Stimulated activated naive CD4-positive, alpha-beta T cell treated with Interleukin-2 at 50 U/mL for 16 hours (primary cell): ENCODE measurements at places on chromosomes 6 and 20.

DNA sequence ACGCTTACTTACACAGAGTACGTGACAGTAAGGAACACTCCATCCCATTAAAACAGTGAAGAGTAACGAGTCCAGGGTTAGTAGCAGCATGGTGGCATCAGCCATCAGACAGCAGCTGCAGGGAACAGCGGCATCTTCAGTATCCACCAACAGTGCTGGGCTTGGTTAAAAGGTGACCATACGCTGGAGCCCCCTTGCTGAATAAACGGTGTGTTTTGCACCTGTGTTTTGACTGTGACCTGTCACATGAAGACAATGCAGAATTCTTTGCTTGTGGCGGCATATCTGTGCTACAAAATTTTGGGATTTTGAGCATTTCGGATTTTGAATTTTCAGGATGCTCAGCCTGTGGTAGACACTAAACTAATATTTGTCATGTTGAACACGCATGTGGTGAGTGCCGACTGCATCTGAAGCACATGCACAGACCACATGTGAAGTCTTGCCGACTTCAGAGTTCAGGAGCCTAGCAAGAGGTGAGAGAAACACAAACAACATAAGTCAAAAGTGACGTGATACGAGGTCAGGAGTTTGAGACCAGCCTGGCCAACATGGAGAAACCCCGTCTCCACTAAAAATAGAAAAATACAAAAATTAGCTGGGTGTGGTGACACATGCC is 69.3 kb upstream of the FRMD1 start:
- no peak for DNase-seq

DNA sequence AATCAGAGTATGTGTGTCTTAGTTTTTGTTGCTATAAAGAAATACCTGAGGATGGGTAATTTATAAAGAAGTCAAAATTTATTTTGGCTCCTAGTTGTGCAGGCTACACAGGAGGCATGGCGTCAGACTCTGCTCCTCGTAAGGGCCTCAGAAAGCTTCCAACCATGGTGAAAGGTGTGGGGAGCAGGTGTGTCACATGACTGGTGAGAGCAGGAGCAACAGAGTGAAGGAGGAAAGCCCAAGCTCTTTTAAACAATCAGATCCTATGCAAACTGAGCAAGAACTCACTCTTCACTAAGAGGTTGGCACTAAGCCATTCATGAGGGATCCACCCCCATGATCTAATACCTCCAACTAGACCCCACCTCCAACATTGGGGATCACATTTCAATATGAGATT is 1524.3 kb downstream of the HACE1 start:
- no peak for DNase-seq

GRCh38 chr6:106884576-106884975 is 90.0 kb downstream of the CD24 start:
- DNase-seq = no peak

GRCh38 chr20:35465976-35466375 is 10.6 kb downstream of the CEP250 start:
- DNase-seq = no peak

DNA sequence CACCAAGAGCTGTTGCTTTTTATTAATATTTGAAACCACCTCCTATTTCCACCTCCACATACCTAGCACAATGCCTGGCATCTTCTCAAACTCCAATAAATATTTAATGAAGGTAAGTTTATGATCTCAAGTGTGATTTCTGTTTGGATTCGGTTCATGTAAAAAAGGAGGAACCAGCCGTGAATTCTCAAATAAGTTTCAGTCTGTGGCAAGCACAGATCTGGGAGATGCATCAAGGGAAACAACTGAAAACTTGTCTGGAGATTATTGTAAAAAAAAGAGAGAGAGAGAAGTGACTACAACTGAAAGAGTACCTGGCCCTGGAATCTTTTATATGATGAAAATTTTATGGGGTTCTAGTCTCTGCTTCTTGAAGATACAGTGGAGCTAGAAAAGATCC is 52.8 kb upstream of the PNRC1 start:
- no peak for DNase-seq

DNA sequence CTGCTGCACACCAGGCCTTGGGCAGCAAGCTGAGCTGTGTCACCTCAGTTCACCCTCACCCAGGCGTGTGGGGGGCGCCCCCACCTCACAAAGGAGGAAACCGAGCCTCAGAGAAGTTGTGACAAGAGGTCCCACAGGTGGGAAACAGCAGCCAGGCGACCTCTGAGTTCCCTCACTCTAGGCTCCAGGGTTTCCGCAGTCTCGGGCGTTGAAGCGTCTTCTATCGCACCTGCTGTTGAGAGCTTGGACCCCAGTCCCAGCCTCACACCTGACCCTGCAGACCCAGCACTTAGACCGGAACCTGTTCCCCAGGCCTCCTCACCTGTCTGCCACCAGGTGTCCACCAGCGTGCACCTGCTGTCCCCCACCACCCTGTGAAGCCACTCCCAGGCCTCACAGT is 22.3 kb upstream of the APMAP start:
- no peak for DNase-seq

DNA sequence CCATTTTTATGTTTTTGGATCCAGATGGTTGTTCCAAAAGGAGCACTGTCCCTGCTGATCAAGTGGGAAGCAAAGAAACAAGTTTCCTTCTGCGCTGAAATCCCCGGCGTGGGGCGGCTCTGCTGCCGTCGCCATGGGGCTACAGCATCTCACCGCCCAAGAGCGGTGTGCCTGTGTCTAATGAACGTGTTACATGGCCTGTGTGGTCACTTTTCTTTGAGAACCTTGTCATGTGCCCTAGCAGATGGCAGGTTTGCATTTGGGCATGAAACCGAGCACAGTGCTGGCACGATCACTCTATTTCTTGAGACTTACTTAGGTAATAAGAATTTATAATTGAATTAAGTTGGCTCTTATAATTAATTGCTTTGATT is 51.9 kb downstream of the ZDHHC14 start:
- DNase-seq = no peak

DNA sequence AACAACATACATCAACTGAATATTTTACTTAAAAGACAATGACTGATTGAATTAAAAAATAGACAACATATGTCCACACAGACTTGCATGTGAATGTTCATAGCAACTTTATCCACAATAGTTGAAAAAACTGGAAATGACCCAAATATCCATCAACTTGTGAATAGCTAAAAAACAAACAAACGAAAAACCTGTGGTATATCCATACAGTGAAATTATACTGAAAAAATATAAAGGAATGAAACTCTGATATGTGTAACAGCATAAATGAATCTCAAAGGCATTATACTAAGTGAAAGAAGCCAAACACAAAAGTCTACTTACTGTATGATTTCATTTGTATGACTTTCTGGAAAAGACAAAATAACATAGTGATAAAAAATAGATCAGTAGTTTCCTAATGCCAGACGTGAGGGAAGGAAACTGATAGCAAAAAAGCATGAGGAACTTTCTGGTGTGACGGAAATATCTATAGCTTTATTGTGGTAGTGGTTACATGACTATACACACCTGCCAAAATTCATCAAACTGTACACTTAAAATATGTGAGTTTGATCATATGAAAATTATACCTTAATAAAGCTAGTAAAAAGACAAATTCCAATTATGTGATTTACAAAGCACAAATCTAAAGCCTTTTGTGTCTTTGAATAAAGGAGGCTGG is 123.2 kb downstream of the BACH2 start:
- DNase-seq = no peak

GRCh38 chr6:29451471-29452193 is 5.2 kb downstream of the OR11A1 start:
- DNase-seq = no peak

GRCh38 chr6:168097621-168098430 is 18.8 kb upstream of the FRMD1 start:
- no peak for DNase-seq

- DNase-seq = no peak
Observed at GRCh38 chr6:31573239-31574105, 1.4 kb downstream of the LTA start.

DNA sequence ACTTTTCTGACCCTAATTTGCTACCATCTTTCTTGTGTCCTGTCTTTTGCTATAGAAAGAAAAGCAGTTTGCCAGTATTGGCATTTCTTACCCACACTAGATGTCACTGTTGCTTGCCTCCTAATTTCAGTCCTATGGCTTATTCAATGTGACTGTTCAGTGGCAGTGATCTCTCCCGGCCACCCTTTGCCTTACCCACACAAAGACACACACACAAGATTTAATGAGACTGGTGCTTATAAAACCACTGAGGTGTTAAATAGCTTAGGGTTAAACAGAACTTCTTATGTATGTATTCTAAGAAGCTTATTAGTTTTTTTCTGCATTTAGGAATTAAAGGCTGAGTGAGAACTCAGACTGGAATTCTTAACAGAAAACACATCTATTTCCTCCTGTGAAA is 233.6 kb upstream of the ASCC3 start:
- DNase-seq = no peak

- no peak for DNase-seq
Observed at GRCh38 chr20:20463933-20464374, 96.0 kb downstream of the INSM1 start.

DNA sequence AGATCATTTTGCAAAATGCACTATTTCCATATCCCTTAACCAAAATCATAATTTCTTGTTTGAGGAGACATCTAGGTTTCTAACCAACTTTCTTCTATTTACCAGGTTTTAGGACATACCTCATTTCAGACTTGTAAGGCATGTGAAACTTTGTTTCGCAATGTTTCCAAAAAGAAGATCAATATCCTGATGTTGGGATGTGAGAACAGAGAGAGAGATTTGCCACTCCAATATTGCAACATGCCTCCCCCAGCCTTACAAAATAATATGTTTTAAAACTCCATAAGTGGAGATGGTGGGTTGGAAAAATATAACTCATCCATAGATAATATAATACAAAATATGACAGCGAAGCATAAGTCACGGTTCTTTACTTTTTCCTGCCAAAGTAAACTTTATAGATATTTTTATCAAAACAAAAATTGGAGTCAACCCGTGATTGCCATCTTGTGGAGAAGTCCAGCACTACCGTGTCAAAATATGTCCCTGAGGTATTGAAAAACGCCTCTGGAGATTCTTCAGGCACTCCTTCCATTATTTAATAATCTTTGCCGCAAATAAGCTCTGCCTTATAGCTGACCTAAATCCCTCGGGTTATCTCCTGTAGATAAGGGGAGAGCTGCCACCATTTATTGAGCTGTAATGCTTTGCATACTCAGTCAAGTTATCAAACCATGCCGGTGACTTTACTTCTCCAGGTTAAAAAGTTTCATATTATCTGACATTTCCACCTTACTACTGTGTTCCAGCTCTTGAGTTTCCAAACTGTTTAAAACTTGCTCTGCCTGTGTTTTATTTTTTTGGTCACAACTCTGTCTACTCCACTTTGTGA is 534.2 kb downstream of the HACE1 start:
- no peak for DNase-seq

GRCh38 chr20:5592823-5593739 is 157.1 kb upstream of the SHLD1 start:
- DNase-seq = no peak

- no peak for DNase-seq
Observed at GRCh38 chr6:25829375-25829774, 2.5 kb downstream of the SLC17A1 start.

DNA sequence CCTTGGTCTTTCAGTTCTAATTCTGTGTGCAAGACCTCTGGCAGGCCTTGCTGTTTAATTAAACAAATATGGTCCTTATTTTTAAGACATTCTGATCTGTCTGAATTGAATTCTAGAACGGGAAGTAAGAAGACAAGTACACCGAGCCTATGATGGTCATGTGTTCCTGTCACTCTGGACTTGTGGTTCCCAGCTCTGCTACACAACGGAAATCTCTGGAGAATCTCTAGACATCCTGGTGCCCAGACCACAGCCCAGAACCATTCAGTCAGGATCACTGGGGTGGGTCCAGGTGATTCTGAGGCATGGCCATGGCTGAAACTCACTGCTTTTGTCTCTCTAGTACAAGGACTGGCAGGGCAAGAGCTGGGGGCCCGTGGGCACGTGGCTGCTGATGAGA is 15.9 kb upstream of the KCNK16 start:
- no peak for DNase-seq

GRCh38 chr6:148671085-148671484 is 75.7 kb upstream of the UST start:
- DNase-seq = no peak

- no peak for DNase-seq
Observed at GRCh38 chr20:10096790-10097189, 62.0 kb downstream of the ANKEF1 start.

GRCh38 chr6:134427721-134428120 is 109.8 kb upstream of the SGK1 start:
- no peak for DNase-seq

- no peak for DNase-seq
Observed at GRCh38 chr20:20970841-20971240, 135.3 kb downstream of the LINC00237 start.

- no peak for DNase-seq
Observed at GRCh38 chr6:44006123-44006871, 121.0 kb downstream of the MRPL14 start.

DNA sequence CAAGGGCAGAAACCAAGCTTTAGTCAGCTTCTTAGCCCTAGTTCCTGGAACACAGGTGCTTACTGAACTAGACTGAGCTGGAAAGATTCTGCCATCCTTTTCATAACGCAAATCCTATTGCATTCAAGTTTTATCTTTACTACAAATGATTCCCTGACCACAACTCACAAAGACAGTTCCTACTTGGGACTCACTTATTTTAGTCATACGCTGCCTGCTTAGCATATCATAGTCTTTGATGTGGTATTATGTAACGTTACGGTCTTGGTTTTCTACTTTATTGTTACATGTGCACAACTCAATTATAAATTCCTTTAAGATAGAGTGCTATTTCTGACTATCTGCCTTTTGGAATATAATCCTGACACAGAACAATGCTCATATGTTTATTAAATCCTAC is 59.1 kb downstream of the BLOC1S5 start:
- DNase-seq = no peak

DNA sequence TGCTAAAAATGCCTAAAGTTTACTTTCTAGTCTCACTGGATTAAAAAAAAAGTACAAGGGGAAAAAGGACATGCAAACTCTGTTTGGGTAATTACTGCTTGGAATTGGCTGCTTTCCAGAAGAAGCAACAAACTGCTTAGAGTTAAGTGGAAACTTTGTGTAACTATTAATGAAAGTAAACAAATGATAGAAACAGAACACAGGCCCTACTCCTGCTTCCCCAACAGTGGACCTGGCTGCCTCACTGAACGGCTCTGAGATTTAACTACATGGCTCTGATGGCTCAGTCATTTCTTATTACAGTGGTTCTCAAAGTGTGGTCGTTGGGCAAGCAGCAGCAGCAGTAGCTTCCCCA is 108.5 kb downstream of the MAN1A1 start:
- no peak for DNase-seq

DNA sequence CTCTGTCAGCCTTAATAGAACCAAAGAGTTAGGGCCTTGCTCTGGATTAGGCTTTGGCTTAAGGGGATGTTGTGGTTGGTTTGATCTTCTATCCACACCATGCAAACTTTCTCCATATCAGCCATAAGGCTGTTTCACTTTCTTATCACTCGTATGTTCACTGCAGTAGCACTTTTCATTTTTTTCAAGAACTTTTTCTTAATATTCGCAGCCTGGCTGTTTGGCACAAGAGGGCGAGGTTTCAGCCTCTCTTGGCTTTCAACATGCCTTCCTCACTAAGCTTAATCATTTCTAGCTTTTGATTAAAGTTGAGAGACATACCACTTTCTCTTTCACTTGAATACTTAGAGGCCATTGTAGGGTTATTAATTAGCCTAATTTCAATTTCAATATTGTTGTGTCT is 193.1 kb downstream of the NRN1 start:
- DNase-seq = no peak

- DNase-seq = no peak
Observed at GRCh38 chr6:12291839-12292604, 1.9 kb downstream of the EDN1 start.
